ENCODE measurements at places on chromosomes 2 and 18. TPM values are rescaled to one million over a fixed set of nuclear protein-coding genes. Genes with fewer than 3 reads are reported as not detected.
A peak's percentile ranks its signal among the peaks of the same experiment; 100 is the strongest.

FAM110C gene
- 0.68 TPM for total RNA-seq

GRCh38 chr2:239326831-239327535 lies 73.8 kb downstream of the HDAC4 start:
- DNase-seq = peak; percentile 72
- H3K36me3 ChIP-seq = peaks cover 16% of the 10 kb centered on the region
- H3K27me3 ChIP-seq = no peaks in the 10 kb centered on the region
- H3K4me1 ChIP-seq = peaks cover 68% of the 10 kb centered on the region
- H3K27ac ChIP-seq = peak overlapping the region; percentile 91

GRCh38 chr2:4967206-4967605 lies 725.0 kb upstream of the SOX11 start:
- no peaks in the 10 kb centered on the region for H3K36me3 ChIP-seq
- H3K4me3 ChIP-seq = no peak overlapping the region
- no peak overlapping the region for H3K27ac ChIP-seq
- no peaks in the 10 kb centered on the region for H3K27me3 ChIP-seq
- no peak for DNase-seq
- no peaks in the 10 kb centered on the region for H3K4me1 ChIP-seq

PIEZO2 gene
- total RNA-seq = not detected

- no peak for DNase-seq
- H3K4me1 ChIP-seq = peaks cover 11% of the 10 kb centered on the region
- H3K27ac ChIP-seq = peak overlapping the region; percentile 50
- no peaks in the 10 kb centered on the region for H3K36me3 ChIP-seq
These were observed 10.0 kb downstream of the SPEG start for GRCh38 chr2:219444566-219445091.

DNA sequence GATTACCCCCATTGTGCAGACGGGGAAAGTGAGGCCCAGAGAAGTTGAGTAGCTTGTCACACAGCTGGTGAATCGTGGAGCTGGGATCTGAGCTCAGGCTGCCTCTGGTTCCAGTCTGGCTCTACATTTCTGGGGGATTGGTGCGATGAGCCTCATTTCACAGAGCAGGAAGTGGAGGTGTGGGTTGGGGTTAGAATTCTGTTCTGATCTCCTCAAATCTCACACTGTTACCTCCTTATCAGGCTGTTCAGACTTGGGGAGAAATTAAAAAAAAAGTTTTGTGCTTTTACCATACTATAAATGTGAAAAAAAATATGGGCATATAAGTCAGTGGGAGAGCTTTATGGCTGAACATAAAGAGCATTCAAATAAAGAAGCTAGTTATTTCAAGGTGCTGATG lies 21.6 kb downstream of the SH3RF3 start:
- DNase-seq = no peak
- H3K4me1 ChIP-seq = peaks cover 9% of the 10 kb centered on the region
- H3K36me3 ChIP-seq = no peaks in the 10 kb centered on the region
- H3K27me3 ChIP-seq = peaks cover 4% of the 10 kb centered on the region
- no peak overlapping the region for H3K4me3 ChIP-seq

DNA sequence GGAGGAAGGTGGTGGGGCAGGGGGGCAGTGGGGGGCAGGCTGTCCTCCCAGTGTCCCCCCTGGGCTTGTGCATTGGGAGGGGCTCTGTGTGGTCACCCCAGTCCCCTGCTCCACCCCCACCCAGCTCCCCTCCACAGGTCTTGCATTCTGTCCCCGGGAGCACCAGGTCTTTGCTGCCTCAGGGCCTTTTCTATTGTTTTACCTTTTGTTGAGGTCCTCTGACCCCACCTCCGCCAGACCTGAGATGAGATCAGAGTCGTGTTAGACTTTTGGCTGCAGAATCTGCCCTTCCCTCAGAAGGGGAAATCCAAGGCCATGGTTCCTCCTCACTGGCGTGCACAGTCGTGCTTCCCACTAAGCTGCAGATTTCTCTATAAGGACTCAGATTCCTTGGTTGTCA lies 20.8 kb downstream of the ATG4B start:
- no peaks in the 10 kb centered on the region for H3K4me1 ChIP-seq
- no peak for DNase-seq
- no peaks in the 10 kb centered on the region for H3K27me3 ChIP-seq
- no peak overlapping the region for H3K27ac ChIP-seq
- no peak overlapping the region for H3K4me3 ChIP-seq

DNA sequence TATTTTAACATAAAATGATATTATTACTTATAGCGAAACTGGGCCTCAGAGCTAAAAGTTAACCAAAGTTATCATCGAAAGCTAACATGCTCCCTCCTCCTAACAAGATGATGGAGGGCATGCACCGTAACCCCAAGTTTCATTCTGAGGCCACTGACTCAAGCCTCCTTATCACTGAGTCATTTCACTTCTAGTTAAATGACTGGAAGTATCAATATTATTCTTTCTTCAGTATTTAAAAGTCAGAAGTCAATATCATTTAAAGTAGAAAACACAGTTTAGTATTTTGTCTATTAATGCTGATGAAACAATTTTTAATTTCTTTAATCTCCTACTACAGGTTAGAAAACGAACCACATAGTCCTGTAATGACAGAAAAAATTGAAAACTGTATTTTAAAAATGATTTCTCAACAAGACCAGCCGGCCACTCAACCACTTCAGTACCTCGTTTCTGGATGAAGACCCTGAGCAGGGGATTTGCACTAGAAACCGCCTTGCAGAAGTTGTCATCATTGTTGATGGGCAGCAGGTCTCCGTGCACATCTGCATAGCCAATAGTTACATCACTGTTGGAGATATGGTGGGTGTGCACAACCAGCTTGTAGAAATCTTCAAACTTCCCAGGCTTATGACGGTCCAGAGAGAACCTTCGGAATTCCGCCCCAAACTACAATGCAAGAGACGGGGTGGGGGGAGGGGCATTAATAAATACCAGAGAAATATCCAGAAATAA lies 44.9 kb downstream of the PARD6G start:
- H3K4me1 ChIP-seq = no peaks in the 10 kb centered on the region
- no peak for DNase-seq
- no peaks in the 10 kb centered on the region for H3K36me3 ChIP-seq

ZSWIM2 gene
- total RNA-seq = not detected

DNA sequence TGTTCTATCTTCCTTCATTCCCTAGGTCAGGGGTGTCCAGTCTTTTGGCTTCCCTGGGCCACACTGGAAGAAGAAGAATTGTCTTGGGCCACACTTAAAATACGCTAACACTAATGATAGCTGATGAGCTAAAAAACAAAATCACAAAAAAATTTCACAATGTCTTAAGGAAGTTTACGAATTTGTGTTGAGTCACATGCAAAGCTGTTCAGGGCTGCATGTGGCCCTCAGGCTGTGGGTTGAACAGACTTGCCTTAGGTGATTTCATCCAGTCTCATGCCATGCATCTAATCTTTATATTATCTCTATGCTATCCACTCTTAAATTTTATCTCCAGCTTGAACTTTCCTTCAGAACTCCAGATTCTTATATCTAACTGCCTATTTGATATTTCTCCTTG lies 80.1 kb downstream of the CCDC85A start:
- no peak overlapping the region for H3K4me3 ChIP-seq
- DNase-seq = no peak
- no peaks in the 10 kb centered on the region for H3K36me3 ChIP-seq
- H3K27ac ChIP-seq = no peak overlapping the region
- no peaks in the 10 kb centered on the region for H3K27me3 ChIP-seq

- no peaks in the 10 kb centered on the region for H3K36me3 ChIP-seq
- no peak overlapping the region for H3K27ac ChIP-seq
- no peak for DNase-seq
- H3K27me3 ChIP-seq = peaks cover 16% of the 10 kb centered on the region
- no peaks in the 10 kb centered on the region for H3K4me1 ChIP-seq
These were observed 151.6 kb downstream of the MREG start for GRCh38 chr2:215861607-215862350.

DNA sequence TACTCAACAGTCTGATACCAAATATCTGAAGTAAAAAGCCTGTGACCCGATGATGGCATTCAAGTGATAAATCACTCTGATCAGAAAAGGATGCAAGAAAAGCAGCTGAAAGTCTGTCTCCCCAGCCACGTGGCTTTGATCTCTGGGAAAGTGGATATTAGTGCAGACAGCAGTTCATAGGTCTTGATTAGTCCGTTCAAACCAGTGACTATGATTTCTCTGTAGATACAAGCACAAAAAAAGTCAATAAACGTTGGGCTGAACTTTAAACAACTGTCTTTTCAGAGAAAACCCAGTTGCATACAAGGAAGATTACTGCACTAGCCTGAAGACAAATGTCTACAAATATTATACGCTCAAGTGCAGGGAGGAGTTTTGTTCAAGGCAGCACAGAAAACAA lies 107.7 kb upstream of the CDC42EP3 start:
- no peaks in the 10 kb centered on the region for H3K4me1 ChIP-seq
- peaks cover 1% of the 10 kb centered on the region for H3K36me3 ChIP-seq
- no peak for DNase-seq
- H3K4me3 ChIP-seq = no peak overlapping the region

DNA sequence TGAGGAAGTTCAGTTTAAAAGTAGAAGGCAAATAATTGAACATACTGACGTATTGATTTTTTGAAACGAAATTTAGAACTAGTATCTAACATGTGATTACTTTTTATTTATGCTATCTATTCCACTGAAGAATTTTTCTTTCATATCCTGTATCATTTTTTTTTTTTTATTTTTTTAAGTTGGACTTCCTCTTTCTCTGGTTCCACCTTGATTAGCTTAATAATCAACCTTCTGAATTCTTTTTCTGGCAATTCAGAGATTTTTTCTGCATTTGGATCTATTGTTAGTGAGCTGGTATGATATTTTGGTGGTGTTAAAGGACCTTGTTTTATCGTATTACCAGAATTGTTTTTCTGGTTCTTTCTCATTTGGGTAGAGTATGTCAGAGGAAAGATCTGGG lies 411.2 kb downstream of the SOX11 start:
- H3K36me3 ChIP-seq = no peaks in the 10 kb centered on the region
- no peak overlapping the region for H3K27ac ChIP-seq
- DNase-seq = no peak

ACMSD gene
- total RNA-seq = not detected

- no peaks in the 10 kb centered on the region for H3K27me3 ChIP-seq
- DNase-seq = no peak
- peaks cover 13% of the 10 kb centered on the region for H3K36me3 ChIP-seq
- H3K4me1 ChIP-seq = peaks cover 46% of the 10 kb centered on the region
- H3K4me3 ChIP-seq = peak overlapping the region; percentile 97
- peak overlapping the region; percentile 97 for H3K27ac ChIP-seq
These were observed 889 bp downstream of the ZC3H15 start for GRCh38 chr2:186486651-186487647.

- no peak overlapping the region for H3K27ac ChIP-seq
- H3K4me1 ChIP-seq = peaks cover 38% of the 10 kb centered on the region
These were observed 14.5 kb downstream of the SESTD1 start for GRCh38 chr2:179250095-179250494.

GRCh38 chr2:169909376-169909775 lies 82.1 kb downstream of the UBR3 start:
- peaks cover 4% of the 10 kb centered on the region for H3K36me3 ChIP-seq
- no peak for DNase-seq
- no peak overlapping the region for H3K4me3 ChIP-seq
- no peaks in the 10 kb centered on the region for H3K27me3 ChIP-seq

DNA sequence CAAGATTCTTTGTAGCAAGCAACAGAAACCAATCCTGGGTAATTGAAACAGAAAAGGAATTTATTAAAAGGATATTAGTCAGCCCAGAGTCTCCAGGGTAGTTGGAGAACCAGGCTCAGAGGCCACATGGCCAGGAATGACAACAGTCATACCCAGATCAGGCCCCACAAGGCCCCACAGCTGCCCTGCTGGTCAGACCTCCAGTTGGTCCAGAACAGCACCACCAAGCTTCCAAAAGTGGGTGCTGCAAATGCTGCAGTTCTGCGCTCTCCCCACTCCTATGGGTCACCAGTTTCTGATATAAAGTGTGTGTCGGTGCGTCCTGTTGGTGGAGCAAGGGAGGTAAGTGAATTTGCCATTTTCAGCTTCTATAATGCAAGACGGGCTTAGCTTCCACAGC lies 29.9 kb downstream of the KLHL29 start:
- H3K4me3 ChIP-seq = no peak overlapping the region
- H3K4me1 ChIP-seq = no peaks in the 10 kb centered on the region
- H3K27me3 ChIP-seq = peaks cover 23% of the 10 kb centered on the region
- no peaks in the 10 kb centered on the region for H3K36me3 ChIP-seq

GRCh38 chr2:70732766-70733645 lies 35.0 kb downstream of the ADD2 start:
- H3K27ac ChIP-seq = no peak overlapping the region
- H3K36me3 ChIP-seq = no peaks in the 10 kb centered on the region
- H3K27me3 ChIP-seq = peaks cover 6% of the 10 kb centered on the region
- no peak overlapping the region for H3K4me3 ChIP-seq
- DNase-seq = no peak

ASIC4 gene
- total RNA-seq = 0.08 TPM

ABHD1 gene
- total RNA-seq = 0.77 TPM

DNA sequence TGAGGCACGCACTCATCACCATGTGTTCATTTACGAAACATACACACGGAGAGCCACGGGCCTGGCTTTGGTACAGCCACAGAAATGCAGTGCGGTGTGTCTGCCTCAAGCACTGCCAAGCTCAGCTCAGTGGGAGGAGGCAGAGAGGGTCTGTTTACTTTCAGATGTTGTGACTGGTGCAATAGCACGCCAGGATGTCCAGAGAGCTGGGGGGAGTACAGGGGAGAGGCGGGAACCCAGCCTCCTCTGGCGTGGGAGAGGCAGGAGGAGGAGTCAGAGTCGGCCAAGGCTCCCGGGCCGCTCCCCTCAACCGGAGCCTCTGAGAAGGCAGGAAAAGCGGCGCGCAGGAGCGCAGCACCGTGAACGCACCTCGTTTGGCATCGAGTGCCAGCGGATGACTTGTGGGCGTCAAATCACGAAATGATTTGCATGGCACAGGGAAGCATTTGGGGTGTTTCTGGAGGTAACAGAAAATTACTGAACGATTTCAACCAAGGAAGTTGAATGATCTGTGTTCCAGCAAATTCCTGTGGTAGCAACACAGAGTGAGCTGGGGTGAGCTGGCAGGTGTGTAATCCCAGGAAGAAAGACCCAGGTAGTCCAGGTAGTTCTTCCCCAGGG lies 143.0 kb downstream of the ZNF516 start:
- H3K27ac ChIP-seq = no peak overlapping the region
- H3K36me3 ChIP-seq = peaks cover 5% of the 10 kb centered on the region
- peaks cover 2% of the 10 kb centered on the region for H3K27me3 ChIP-seq
- peaks cover 6% of the 10 kb centered on the region for H3K4me1 ChIP-seq

- H3K27ac ChIP-seq = no peak overlapping the region
- no peaks in the 10 kb centered on the region for H3K27me3 ChIP-seq
- H3K36me3 ChIP-seq = peaks cover 8% of the 10 kb centered on the region
- peaks cover 7% of the 10 kb centered on the region for H3K4me1 ChIP-seq
- DNase-seq = no peak
These were observed 94.8 kb downstream of the ZNF407 start for GRCh38 chr18:74692367-74693013.
